ENCODE measurements at places on chromosomes 1 and 21. TPM values are rescaled to one million over a fixed set of nuclear protein-coding genes. Genes with fewer than 3 reads are reported as not detected.
A peak's percentile ranks its signal among the peaks of the same experiment; 100 is the strongest.

DNA sequence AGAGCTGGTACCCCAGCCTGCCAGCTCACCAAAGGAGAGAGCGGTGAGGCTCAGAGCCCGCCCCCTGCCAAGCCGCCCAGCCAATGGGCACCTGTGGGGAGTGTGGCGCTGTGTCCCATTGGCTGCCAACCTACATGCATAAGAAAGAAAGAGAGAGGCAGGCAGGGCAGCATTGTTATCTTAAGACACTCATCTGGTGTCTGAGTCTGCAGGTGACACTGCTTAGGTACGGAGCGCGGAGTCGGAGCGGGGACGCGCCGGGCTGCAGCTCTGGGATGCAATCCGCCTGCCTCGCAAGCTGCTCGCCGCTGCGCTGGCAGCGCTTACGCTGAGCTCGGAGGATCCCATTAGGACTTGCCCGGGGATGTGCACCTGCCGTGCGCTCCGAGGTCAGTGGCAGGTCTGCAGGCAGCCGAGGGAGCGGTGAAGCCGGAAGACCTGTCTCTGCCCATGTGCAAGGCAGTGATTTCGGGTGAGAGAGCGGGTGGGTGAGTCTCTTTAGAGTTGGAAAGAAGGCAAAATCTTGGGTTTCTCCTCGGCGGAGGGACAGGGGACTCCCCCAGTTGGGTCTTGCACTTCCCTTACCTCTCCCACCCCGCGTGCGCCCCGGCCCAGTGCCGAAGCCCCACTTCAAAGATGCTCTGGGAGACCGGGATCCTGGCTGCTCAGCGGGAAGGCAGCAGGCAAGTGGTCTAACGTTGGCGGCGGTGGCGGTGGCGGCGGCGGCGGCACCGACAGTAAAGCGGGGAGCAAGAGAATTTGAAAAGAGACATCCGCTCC, at the start of gene BRINP2:
TSS of gene BRINP2 (plus strand) at position 203 of the 780 bp plus-strand sequence. CDS start 58,919 bp downstream, outside the sequence.
- DNase-seq: peak; percentile 42

GRCh38 chr1:213997038-213997771, 9.4 kb downstream of the PROX1 start:
- no peak for DNase-seq

DNA sequence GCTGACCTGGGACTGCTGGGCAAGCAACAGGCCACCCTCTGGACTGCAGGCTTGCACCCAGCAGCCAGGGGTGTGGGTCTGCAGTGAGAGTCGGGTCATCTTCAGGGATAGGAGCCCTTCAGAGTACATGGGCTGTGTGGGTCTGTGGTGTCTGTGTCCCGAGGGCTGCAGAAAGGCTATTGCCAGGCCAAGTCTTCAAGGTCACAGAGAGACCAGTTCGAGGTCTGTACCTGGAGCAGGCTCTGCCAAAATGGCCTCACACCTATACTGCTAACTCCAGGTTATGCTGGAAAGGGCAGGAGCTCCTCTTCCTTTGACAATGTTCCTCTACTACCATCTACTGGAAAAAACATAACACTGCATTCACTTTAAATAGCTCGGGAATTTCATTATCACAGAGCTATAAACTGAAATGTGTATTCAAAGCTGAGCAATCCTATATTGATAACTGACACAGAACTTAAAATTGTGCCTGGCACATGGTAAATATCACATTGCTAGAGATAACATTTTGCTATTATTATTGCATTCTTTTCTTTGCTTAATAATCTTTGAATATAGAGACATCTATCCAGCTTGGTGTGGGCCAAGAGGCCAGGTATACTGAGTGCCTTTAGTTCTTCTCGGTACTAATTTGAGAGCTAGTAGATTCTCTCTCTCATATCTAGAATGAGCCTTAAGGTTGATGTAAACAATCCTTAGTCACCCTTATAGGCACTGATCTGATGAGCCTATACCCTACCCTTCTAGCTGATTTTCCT, 6.9 kb upstream of the DNAH14 start:
- DNase-seq: peak; percentile 60

DNA sequence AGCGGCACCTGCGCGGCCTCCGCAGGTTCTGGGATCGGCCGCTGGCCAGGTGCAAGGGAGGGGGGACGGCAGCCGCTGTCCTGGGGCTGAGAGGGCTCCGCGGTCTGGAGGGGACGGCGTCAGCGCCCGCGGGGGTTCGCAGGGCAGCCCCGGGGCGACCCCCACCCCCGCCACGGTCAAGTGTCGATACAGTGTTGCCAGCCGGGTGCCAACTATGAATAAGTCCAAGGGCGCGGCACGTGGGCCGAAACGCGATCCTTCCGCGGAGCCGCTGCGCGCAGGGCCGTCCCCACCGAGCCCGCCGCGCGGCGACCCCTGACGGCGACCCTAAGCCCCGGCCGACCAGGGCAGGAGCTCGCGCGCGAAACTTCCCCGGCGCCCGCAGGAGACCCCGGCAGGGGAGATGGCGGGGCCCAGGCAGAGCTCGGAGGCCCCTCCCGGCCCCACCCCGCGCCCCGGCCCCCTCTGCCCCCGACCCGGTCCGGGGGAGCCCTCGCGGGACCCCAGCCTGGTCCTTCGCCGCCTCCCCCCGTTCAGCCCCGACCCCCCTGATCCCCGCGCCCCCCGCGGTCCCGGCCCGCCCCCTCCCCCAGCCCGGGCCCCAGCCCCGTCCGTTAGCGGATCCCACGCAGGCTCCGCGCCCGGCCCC, 586 bp upstream of the AGPAT3 start:
- no peak for DNase-seq

DNA sequence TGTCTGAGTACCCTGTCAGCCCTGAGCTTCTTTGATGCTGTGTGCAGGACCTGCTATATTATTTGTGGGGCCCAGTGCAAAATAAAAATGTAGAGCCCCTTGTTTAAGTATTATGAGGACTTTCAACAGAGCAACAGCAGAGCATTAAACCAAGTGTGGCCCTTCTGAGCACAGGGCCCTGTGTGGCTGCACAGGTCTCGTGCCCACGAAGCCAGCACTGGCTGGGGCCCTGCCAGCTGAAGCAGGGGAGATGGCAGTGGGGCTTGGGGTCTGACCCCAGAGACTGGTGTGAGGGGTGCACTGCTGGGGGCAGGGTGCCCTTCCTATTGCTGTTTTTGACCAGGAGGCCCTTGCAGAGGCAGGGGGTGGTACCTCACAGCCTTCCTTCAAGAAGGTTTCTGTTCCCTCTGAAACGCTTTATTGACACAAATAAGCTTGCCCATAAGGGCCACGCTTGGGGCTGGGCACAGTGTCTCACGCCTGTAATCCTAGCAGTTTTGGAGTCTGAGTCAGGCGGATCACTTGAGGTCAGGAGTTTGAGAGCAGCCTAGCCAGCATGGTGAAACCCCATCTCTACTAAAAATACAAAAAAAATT, 2.2 kb upstream of the SEMA4A start:
- peak; percentile 89 for DNase-seq

DNA sequence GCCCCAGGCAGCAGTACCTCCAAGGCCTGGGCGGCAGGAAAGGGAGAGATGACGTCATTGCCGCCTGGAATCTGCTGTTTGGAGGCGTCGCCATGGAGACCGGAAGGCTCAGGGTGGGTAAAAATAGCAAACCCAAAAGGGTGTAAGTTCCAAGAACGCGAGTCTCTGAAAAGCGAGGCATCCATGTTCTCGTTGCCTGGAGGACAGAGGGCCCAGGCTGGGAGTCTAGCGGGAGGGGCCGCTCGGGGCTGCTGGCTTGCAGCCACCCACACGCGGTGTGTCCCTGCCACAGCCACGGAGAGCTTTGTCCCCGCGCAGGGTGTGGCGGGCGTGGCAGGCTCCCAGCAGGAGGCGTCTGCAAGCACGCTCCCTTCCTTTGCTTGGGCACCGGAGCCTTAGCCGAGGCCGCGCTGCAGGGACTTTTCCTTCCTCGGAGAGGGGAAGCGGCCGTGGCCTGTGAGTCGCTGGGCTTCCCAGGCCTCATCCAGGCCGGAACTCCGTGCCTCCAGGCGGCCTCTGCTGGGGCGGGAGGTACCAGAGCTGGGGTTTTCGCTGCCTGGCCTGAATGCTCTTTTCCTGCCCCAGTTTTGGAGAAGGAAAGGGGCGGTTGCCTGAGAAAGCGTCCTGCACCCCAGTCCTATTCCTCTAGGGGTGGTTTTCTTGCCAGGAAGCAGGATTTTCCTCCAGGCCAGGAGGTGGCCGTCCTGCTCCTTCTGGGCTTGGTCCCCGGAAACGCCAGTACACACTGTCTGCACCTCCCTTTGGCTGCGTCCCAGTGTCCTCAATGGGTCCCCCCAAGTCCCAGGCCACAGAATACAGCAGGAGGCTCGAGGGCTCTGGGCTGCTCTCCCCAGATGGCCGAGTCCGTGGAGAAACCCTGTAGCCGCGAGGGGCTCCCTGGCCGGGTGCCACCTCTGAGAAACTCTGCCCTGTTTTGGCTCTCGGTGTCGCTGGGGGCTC, 15.3 kb upstream of the SKI start:
- DNase-seq: peak; percentile 89

DNA sequence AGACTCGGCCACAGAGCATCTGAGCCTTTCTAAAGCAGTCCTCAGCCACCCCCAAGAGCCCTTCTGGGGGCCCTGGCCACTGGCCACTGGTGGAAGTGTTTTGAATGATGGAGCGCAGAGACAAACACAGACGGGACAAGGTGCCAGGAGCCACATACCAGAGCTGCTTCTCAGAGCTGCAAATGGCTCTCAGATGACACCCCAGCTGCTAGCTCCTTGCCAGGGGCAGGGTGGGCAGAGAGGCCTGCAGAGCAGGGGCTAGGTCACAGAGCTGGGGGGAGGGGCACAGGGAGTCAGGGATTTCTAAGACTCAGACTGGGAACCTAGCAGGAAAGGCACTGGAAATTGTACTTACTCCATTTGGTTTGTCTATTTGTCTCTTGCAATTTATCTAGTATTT, 30.4 kb downstream of the KCNN3 start:
- no peak for DNase-seq

DNA sequence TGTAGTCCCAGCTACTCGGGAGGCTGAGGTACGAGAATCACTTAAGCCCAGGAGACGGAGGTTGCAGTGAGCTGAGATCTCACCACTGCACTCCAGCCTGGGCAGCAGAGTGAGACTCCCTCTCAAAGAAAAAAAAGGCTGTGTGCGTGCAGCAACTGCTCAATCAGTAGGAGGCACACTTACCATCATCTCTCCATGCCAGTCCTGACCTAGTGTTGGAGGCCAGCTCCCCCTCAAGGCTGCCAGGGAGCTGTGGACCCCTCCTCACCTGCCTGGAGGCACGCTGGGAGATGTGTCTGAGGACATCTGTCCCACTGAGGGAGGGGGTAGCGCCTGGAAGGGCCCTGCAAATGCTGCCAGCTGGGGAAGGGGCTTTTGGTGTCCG, 11.9 kb downstream of the RPS6KA1 start:
- no peak for DNase-seq

- no peak for DNase-seq
Observed at GRCh38 chr1:222940095-222940494, 125.3 kb downstream of the DISP1 start.

DNA sequence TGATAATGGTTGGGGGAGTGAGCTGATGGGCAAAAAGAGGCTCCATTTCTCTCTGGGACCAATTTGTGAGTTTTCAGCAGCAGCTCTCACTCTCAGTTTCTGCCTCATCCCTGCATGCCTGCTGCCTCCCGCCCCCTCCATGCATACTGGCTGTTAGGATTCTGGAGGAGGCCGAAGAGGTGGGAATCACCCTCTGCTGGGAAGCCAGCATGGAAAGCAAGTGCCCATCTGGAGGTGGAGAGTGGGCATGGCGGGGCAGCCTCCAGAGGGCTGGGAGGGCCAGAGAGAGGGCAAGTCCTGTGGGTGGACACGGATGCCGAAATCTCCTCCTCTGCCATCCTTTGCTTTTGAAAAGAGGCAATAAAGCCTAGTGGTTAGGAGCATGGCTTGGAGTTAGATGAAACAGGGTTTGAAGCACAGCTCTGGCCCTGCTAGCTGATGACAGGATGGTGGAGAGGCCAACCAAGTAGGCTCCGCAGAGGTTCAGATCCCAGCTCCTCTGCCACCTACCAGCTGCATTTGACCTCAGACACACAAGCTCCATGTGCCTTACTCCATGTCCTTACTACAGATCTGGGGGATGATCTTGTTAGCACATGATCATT, 113.4 kb downstream of the GRIK3 start:
- DNase-seq: no peak

DNA sequence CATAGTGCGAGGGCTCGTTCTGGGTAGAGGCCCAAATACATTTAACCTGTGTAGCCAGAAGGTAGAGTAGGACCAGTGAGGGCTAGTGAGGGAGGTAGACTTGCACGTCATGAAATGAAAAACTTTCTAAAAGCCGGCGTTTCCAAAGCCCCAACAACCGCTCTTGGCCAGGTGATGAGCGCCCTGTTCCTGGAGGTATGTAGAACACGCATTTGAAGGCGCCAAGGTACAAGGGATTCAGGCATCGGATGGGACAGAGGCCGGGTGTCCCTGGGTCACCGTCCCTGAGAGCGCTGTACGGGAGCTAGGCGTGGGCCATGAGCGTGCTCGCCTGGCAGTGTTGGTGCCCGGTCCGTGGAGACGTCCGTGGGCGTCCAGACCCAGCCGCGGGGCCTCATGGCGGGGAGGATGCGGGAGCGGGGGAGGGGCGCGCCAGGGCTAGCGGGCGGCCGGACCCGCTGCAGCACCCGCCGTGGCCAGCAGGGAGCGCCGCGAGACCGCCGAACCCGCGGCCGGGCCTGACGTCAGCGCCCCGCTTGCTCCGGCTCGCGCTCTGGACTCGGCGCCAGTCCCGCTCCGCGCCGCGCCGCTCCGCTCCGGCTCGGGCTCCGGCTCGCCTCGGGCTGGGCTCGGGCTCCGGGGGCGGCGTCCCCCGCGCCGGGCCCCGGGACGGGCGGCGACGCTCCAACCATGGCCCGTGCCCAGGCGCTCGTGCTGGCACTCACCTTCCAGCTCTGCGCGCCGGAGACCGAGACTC, at the start of gene PTPRU:
TSS of gene PTPRU (plus strand) at position 568 of the 757 bp plus-strand sequence. CDS start at position 691, 123 bp downstream.
- DNase-seq: peak; percentile 22

DNA sequence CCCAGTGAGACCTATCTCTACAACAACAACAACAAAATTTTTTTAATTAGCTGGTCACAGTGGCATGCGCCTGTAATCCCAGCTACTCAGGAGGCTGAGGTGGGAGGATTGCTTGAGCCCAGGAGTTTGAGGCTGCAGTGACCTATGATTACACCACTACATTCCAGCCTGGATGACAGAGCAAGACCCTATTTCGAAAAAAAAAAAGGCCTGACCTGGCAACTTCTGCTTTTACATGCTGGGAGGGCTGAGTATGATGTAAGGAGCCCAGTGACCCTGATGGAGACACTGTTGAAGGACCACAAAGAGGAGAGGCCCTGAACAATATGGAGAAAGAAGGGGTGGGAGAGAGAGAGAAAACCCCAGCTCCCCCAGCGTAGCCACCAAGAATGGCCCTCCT, 9.2 kb upstream of the VPS26C start:
- no peak for DNase-seq

RAB13 gene
- 80.6 TPM for total RNA-seq

TNFAIP8L2 gene
- not detected for total RNA-seq

DDAH1 gene
- total RNA-seq: 37.9 TPM

CELA3B gene
- total RNA-seq: not detected

PARS2 gene
- 4.5 TPM for total RNA-seq

SYT6 gene
- not detected for total RNA-seq

FMO5 gene
- total RNA-seq: 7.3 TPM

HYI gene
- total RNA-seq: 81.3 TPM

TNFRSF18 gene
- 0.50 TPM for total RNA-seq

OR2L2 gene
- total RNA-seq: not detected

CFAP107 gene
- total RNA-seq: not detected
